ENCODE measurements at places on chromosomes 16 and 17.
A peak's percentile ranks its signal among the peaks of the same experiment; 100 is the strongest.

DNA sequence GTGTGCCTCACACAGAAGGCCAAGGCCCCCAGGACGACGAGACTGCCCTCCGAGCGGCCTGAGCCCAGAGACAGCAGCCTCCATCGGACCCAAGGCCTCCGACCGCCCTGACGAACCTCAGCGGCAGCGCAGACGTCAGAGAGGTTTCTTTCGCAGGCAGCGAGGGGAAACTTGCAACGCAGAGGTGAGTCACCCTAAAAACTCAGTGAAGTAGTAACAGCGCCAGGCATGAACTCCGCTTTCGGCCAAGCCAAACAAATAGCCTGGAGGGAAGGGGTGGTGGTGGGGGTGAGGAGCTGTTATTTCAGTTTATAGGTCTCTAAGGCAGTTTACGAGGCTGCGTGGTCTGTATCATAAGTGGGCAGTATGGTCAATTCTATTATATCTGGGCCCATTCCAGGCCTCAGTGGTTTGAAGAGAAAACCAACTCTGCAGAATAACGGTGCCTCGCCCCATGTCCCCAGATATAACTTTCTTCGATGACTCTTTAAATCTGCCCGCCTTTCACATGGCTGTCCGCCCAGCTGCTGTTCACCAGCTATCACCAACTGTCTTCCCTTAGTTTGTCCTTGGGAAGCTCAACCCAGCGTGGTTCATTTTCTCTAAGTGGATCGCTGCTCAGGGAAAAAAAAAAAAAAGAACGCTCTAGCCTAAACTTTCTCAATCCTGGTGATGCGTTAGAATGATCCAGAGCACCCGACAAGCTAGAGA is 43.5 kb upstream of the FOXF1 start:
- no peak for ATAC-seq

DNA sequence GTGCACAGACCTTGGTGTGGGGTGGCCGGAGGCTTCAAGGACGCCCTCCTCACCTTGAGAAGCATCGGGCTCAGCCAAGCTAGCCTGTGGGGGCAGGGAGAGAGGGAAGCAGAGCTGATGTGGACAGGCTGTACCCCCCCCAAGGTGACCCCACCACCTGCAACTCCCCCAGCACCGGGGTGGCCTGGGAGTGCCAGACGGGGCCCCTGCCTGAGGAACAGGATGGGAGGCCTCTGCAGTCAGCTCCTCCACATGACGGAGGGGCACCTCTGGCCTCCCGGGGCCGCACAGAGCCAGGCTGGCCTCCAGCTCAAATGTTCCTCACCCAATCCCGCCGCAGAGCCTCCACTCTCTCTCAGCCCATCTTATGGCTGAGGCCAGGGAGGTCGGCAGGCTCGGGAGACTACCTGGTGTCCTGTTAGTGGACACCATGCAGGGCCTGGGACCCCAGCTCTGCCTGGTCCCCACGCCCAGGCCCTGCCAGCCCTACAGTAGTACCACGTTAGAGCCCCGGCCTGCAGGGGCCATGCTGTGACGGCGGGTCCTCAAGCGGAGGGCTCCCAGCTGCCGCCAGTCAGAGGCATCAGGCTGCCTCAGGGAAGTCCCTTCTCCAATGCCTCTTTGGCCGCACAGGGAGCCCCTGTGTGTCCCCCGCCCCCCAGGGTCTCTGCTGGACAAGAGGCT is 19.4 kb upstream of the SLC38A10 start:
- ATAC-seq: no peak

GRCh38 chr16:89257281-89257731 is 39.8 kb downstream of the ZNF778 start:
- peak; percentile 45 for ATAC-seq

- no peak for ATAC-seq
These were observed 20.2 kb downstream of the IL21R start for GRCh38 chr16:27421961-27422740.

DNA sequence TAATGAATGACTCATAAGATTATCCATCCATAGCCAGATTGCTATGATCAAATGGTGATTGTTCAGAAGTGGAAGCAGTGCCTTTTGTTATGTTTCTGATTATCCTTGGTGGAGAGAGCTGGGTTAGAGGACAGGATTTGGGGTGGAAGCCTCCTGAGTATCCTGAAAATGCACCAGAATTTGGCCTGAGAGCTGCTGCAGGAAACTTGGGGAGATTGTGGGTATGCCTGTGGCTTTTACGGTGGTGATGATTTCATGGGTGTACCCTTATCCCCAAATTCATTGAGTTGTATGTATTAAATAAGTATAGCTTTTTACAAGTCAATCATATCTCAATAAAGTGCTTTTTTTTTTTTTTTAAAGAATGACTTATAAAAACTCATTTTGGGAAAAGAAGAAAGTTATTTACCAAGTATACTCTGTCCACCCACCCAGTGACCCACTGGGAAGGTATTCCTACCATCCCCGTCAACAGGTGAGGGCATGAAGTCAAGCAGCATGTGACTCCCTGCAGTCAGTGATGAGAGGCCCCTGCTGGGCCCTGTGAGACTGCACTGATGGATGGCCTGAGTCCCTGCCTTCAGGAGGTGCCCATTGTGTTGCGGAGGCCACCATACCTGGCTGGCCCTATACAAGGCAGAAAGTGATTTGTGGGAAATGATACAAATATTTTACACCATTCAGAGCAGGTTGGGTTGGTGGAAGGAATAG is 28.4 kb downstream of the NKD1 start:
- no peak for ATAC-seq

- ATAC-seq: no peak
These were observed 955 bp downstream of the ACLY start for GRCh38 chr17:41917679-41918313.

- ATAC-seq: no peak
These were observed 22.9 kb downstream of the CMTM4 start for GRCh38 chr16:66673691-66674090.

DNA sequence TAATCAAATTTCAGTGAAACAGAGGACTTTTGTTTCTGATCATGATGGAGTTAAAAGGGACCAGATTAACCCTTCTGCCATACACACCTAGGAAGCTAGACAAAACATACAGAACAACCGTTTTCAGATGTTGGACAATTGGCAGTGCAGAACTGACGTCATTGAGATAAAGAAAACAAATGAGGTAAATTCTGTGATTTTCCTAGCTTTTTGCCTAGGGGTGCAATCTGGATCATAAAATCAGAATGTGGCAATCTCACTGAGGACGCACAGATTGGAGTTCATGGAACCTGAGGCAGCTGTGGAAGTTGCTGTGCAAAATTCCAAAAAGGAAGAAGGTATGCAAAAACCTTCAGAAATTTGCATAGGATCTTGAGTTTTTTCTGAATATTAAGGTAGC is 15.0 kb upstream of the USP32 start:
- no peak for ATAC-seq

DNA sequence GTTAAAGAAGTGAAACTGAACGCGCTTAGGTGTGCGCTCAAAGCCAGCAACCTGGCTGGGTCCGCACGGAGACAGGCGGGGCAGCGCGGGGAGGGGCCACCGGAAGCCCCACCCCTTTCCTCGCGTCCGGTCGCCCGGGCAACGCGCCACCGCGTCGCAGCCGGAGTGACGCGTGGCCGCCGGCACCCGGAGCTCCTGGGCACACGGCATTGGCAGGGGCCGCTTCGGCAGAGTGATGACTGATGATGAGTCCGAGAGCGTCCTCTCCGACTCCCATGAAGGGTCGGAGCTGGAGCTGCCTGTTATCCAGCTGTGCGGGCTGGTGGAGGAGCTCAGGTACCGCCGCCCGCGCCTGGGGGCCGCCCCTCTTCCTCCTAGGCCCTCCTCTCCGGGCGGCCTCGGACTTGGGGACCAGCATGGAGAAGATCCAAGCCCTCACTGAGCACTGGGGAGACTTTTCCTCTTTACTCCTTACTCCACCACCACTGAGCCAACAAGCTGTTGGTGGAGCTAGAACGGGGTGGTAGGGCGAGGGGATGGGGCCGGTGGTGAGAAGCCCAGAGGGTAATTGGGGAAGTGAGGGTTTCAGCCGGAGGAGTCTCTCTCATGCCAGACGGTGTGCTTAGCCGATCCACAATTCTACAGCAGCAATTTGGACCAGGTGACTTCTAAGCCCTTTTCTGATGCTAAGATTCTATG is 44.9 kb downstream of the PRSS54 start:
- ATAC-seq: peak; percentile 99

DNA sequence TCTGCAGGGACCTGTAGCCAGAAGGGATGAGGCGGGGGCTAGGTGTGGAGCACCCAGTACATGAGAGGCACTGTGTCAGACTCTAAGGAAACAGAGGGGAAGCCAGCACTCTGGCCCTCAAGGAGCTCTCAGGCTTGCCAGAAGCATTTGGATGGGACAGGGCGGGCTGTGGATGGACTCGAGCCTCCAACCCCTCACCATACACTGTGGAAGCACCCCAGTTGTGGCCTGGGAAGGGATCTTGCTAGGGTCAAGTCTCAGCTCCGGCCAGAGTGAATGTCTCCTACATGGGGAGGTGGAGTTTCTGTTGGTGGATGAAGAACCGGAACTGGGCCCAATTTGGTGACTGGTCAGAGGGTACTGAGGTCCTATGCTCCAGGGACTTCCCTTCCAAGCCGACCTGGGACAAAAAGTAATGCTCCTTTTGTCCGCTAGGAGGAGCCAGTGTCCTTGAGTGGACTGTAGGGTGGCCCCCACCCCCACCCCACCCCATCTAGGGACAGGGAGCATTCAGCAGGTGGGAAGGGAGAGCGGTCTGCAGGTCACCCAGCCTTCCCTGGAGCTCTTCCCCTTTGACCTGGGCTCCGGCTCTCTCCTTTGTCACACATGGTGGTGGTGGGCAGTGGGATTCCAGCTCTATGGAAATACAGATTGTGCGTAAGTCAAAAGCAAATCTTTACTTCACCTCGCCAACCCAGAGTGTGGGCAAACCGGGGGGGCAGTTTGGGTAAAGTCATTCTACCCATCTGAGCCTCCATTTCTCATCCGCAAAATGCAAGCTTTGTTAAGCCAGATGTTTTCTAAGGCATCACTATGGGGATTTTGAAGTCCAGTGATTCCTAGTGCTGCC is 20.4 kb upstream of the PHB1 start:
- ATAC-seq: peak; percentile 52

DNA sequence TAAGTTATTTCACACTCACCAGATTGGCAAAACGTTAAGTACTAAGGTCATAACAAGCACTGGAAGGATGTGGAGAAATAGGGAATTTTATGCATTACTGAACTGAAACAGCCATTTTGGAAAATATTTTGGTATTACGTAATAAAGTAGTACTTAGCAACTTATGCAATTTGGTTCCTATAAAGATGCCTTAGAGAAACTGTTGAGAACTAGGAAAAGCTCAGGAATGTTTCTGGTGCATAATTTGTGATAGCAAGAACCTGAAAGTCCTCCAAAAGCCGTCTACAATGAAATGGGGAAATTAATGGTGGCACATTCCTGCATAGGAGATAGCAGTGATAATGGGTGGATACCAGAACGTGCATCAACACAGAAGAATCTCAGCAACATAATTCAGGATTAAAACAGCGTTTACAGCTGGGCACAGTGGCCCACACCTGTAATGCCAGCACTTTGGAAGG is 472.5 kb downstream of the WWOX start:
- no peak for ATAC-seq

- no peak for ATAC-seq
These were observed 14.9 kb downstream of the ADGRG1 start for GRCh38 chr16:57643147-57643874.

GRCh38 chr17:80204626-80205468 is 15.3 kb downstream of the SGSH start:
- ATAC-seq: peak; percentile 3

DNA sequence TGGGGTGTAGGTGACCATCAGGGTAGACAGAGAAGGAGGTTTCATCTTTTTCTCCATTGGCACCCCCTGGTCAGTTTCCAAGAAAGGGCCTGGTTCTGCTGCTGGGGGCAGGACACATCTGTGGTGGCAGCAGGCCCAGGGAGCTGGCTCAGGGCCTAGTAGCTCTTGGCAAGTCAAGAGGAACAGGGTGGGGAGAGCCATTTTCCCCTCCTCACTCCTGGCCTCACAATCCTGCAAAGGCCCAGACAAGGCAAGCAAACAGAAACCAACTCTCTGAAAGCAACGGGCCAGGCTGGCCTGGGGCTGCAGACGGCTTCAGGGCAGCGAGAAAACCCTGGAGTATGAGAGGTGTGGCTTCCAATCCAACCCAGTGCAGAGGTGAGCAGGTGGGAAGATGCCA is 192.9 kb upstream of the DYNLRB2 start:
- ATAC-seq: no peak

DNA sequence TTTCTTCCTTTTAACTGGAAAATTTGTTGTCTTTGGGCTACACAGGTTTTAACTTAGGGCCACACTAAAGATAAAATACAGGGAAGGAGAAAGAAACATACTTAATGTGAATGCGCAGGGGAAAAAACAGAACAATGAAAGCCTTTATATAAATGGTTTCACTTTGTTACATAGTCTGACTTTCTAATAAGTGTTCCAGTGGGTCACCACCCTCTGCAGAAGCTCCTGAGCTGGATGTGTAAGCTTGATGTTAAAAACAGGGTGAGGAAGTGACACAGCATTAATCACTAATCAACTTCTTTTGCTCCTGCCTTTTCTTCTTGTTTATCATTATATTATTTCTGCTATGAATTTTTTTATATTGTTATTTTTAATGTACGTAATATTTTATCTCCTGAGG is 445.6 kb upstream of the CA10 start:
- no peak for ATAC-seq

DNA sequence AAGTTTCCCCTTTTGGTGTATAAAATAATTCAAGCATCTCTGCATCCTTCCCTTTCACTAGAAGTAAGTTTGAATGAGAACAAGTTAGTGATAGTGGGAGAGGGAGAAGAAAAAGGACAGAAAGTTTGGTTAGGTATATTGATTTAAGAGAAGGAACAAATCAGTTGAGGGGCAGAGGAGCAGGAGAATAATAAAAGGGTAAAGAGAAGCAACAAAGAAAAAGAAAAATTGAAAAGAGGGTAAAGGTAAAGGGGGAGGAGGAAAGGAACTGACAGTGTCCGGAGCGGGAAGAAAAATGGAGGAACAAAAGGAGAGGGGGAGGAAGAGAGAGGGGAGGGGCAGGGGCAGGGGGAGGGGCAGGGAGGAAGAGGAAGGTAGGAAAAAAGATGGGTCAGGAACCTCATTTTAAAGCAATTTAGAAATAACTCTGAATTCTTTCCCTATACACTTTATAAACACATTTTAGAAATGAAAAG is 6.3 kb upstream of the IGF2BP1 start:
- no peak for ATAC-seq

- ATAC-seq: no peak
These were observed 26.7 kb downstream of the WNT9B start for GRCh38 chr17:46878055-46878454.

DNA sequence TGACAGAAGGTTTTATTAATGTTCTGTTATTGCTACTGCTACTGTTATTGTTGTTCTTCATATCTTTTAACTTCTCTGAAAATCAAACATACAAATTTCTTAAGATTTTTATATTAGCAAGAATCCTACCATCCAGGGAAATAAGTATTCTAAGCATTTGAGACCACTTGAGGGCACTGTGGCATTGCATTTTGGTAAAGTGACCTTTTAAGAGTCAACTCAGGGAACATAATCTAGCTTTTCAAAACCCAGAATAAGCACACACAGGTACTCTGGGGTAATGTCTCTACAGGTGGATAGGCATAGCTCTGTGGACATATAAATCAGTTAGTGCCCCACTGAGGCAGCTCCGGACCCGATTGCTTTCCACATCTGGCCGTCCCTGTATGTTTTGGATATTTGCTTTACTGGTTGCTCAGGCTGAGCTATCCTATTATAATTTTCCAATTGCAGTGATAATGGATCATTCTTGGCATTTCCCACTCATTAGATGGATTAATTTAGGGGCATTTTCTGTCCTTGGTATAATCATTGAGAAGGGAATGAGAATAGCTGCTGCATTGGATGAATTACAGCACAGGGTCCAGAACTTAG is 1425.1 kb upstream of the CDH8 start:
- ATAC-seq: no peak
